ENCODE measurements at places on chromosomes 5 and 9.

GRCh38 chr5:179287631-179288030 is 57.6 kb downstream of the ADAMTS2 start:
- DNase-seq = no peak

GRCh38 chr9:108270051-108270450 is 585.7 kb downstream of the ACTL7B start:
- DNase-seq = peak; percentile 15

DNA sequence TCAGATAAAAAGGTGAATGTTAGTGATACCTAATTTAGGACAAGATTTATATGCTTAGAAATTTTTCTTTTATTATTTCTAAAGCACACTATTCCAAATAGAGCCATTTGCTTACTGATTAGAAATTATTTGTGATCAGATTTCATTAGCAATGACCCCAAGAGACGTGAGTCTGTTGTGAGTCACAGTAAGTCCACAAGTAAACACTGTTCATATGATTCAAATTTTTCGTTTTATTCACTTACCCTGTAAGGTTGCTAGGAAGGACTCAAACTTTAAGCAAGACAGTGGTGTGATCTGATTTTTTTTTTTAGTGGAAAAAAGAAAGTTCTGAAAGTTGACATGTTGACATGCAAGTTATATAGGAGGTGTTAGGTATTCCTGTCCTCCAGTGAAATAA is 1.2 kb downstream of the CARD6 start:
- no peak for DNase-seq

GRCh38 chr9:129858167-129858962 is 23.1 kb downstream of the USP20 start:
- DNase-seq = no peak

DNA sequence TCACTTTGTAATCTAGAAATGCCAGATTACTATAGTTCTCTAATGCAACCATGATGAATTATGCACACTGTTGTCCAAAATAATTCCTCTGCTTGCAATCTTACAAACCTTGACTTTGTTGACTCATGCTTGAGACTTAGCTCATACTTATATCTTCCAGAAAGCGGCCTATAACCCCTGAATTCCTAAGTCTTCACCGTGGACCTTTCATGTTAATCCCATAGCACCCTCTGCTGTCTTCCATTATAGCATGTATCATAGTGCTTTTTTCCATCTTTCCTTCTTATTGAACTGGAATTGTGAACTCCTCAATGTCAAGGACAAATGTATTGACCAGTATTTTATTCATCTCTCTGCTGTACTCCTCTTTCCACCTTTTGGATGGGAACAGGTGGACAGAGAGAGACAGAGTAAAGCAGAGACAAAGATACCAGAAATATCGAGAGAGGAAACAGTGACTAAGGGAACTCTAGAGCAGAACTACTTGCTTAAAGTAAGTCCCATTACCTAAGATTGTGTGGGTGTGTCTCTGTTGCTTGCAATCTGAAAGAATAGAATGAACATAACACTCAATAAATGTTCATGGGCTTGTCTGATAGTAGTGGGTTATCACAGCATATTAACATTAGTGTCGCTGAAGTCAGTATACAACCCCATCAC is 110.0 kb downstream of the LURAP1L start:
- no peak for DNase-seq
